ENCODE measurements at places on chromosomes 3 and 15.

DNA sequence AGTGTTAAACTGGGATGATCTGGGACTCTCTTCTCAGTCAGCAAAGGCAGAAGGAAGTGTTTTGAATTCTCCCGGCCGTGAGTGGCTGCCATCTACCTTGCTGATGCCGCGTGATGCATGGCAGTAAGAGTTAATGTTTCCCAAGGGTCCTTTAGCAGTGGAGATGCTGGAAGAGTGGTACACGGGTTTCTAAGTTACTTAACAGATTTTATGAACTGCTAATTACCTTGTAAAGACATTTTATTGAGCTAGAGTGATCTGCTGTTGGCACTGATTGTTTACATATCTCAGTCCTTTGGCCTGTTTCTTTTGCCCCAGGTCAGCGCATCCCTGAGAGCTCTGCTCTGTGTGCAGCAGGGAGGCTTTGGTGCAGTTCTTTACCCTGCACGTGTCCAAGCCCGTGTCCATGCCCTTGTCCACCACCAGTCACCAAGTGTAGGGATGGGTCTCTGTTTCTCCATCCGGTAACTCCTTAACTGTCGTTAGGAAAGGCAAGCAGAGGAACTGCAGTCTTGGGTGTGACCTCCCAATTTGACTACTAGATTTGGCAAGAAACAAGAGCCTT is 172.3 kb downstream of the SLCO3A1 start:
- DNase-seq, result no peak

- DNase-seq, result no peak
Observed at GRCh38 chr15:51229907-51230330, 108.5 kb downstream of the CYP19A1 start.

GRCh38 chr3:42702066-42702951 is at the start of gene HHATL:
Gene HHATL (minus strand): TSS chr3:42702798. CDS start chr3:42700826, 1,972 bp downstream.
- no peak for DNase-seq

- no peak for DNase-seq
Observed at GRCh38 chr3:48716508-48716981, 476 bp downstream of the IP6K2 start.

GRCh38 chr3:79672075-79672474 is 95.7 kb downstream of the ROBO1 start:
- DNase-seq, result no peak

GRCh38 chr15:37077623-37078351 is 22.6 kb downstream of the MEIS2 start:
- no peak for DNase-seq

DNA sequence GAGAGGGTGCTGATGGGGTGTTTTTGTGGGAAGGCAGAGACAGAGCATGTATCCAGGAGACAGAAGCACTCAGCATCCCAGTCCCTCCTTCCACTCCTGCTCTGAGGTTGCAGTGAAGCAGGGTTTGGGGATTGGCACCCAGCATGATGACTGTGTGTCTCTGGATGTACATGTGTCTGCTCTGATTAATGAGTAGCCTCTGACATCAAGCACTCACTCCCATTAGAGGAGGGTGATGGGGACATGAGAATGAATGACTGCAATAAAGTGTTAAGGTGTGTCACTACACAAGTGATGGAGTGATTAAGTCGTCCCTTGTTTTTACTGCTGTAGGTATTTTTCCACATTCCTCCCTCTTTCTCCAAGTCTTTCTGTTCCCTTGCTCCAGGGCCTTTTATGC is 9.6 kb upstream of the MYZAP start:
- no peak for DNase-seq

GRCh38 chr3:6791161-6791560 is 69.8 kb upstream of the GRM7 start:
- no peak for DNase-seq

DNA sequence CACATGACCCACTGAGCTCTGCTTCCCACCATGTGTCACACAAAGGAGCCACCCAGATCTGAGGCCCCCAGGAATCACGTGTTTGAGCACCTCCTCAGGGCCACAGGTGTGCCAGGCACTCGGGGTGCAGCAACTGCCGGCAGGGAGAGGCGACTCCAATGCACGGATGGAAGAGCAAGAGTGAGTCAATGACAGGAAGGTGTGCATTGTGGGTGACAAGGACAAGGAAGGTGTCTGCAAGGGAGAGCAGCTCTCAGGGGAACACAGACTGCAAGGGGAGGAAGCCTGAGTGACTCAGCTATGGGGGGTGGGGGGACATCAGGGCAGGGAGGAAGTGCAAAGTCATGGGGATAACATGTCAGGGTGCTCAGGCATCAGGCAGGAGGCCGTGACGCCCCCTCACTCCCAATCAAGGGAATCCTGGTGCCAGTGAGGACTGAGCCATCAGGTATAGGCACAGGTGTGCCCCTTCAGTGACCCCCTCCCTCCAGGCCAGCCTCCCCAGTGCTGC is 67.4 kb downstream of the NUP210 start:
- no peak for DNase-seq

- no peak for DNase-seq
Observed at GRCh38 chr15:87669846-87670245, 586.7 kb downstream of the NTRK3 start.

GRCh38 chr3:117856354-117856753 is 1146.8 kb downstream of the TUSC7 start:
- DNase-seq, result no peak

DNA sequence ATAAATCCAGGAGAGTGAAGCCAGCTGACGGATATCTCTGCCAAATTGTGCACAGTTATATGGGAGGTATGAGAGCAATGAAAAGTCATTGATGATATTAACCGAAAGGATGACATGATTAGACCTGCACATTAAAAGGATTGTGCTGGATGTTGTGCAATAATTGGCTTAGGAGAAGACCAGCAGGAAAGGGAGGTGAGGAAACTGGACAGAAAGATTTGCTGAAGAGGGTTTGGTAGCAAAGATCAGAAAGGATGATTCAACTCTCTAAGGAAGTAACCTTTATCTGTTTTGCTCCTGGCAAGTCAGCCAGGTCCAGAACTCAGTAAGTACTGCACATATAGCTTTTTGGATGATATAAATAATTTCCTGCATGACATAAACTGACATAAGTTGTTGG is 704.7 kb downstream of the GRM7 start:
- DNase-seq, result no peak

GRCh38 chr3:98765721-98766120 is 2.6 kb downstream of the ST3GAL6 start:
- DNase-seq, result no peak

- no peak for DNase-seq
Observed at GRCh38 chr3:134149286-134149685, 101.4 kb downstream of the RYK start.

DNA sequence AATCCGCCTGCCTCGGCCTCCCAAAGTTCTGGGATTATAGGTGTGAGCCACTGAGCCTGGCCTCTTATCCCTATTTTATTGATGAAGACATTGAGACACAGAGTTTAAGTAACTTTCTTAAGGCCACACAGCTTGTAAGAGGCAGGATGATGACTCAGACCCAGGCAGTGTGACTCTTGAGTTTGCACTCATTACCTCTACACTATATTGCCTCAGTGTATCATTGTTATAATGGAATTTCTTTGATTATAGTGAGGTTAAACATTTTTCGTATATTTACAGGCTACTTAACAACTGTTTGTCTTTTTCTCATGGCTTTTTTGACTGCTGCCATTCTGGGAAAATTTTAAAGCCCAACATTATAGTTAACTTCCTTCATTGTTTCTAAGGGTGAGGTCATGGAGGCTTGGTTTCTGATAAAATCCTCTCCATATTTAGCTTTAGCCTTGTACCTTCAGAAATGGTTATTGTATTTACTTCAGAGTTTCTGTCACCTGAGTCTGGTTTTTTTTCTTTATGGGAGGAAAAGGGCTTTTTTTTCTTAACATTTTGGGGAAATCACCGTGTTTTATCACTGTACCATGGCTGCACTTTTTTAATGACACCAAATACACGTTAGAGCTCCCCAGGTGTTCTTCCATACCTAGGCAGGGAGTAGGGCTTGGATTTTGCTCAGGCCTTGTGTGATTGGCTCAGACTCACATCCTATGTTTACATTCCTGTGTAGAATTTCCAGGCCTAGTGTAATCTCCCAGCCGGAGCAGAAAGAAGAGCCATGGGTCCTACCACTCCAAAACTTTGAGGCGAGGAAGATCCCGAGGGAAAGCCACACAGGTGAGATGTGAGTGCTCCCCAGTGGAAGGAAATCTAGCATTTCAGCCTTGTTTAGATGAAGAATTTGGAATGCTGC is 6.3 kb downstream of the ZNF774 start:
- DNase-seq, result no peak

GRCh38 chr15:75416584-75416983 is 34.9 kb downstream of the SIN3A start:
- no peak for DNase-seq

DNA sequence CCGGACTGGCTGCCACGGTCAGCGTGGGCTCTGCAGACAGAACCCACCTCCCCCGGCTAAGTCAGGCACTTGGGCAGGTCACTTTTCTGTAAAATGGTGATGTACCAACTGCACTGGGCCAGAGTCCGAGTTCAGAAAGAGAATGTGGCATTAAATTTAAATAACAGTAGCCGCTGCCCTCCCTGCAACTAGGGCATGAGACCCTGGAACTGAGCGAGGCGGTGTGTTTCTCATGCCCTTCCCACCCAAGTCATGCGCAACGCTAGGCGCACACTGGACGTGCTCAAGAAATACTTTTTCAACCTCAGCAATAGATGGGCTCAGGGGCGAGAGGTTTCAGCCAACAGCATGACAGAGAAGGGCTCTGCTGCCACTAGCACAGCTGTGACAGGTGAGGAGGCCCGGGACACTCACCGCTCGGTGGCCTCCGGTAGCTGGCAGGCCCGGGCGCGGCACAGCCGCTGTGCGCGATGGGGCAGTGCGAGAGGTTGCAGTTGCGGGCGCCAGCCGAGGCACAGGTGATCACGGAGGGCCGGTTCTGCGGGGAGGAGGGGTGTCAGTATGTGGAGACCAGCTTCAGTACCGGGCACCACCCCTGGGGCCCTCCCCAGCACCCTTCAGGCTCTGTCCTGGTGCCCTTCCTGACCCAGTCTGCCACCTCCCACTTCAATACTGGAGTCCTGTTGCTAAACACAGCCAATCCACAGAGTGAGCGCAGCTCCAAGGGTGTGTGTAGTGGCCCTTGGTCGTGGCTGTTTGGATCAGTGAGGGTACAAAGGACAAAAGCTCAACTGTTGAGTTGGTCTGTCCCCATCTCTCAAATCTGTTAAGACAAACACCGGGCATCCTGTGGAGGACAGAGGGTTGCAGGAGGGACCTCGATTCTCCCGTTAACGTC is 84.5 kb downstream of the VGLL4 start:
- DNase-seq, result no peak

GRCh38 chr3:117752984-117753717 is 1043.6 kb downstream of the TUSC7 start:
- no peak for DNase-seq
